CD4-positive, alpha-beta T cell treated with Interferon alpha-2 for 1 hour (primary cell): ENCODE measurements at places on chromosomes 4 and X.

- DNase-seq, result no peak
Measured at GRCh38 chrX:132401935-132402334, 86.9 kb downstream of the MBNL3 start.

GRCh38 chrX:25004040-25004439 is 11.7 kb downstream of the ARX start:
- DNase-seq, result no peak

GRCh38 chrX:130994671-130995070 is 63.5 kb upstream of the ARHGAP36 start:
- no peak for DNase-seq

DNA sequence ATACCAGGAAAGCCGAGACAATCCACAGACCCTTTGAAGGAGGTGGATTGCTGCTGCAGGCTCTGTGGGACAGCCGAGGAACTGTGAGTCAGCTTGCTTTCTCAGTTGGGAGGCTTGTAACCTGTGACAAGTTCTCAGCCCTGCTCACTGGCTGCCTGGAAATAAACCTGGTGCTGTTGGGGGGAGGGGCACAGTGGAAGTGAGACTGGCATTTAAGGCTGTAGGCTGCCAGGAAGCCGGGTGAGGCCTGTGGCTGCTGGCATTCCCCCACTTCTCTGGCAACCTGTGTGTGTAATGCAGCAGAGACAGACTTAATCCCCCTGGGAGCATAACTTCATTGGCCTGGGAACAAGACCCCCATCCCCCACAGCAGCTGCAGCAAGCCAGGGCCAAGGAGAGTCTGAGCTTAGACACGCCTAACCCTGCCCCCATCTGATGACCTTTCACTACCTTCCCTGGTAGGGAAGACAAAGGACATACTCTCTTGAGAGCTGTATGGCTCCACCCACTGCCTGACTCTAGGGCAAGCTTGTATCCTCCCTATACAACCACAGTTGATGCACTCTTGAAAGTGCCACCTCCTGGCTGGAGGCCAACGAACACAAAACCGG is 64.1 kb downstream of the ALPK1 start:
- no peak for DNase-seq

- DNase-seq, result no peak
Measured at GRCh38 chr4:48588230-48589097, 98.4 kb downstream of the ZAR1 start.

DNA sequence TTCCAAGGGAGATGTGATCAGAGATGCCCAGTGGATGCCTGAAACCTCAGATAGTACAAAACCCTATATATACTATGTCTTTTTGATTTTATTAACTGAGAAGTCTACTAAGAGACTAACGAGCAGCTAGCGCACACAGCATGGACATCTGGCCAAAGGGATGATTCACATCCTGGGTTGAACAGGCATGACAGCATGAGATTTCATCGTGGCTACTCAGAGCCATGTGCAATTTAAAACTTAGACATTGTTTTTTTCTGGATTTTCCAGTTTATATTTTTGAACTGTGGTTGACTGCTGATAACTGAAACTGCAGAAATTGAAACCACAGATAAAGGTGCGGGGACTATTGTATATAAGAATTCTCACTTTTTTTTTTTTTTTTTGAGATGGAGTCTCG is 2252.9 kb upstream of the AGA start:
- no peak for DNase-seq

DNA sequence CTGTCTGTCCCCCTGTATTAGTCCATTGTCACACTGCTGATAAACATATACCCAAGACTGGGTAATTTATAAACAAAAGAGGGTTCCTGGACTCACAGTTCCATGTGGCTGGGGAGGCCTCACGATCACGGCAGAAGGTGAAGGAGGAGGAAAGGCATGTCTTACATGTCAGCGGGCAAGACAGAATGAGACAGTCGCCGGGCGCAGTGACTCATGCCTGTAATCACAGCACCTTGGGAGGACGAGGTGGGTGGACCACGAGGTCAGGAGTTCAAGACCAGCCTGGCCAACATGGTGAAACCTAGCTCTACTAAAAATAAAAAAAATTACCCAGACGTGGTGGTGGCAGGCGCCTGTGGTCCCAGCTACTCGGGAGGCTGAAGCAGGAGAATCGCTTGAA is 24.7 kb downstream of the IL3RA start:
- no peak for DNase-seq
